ENCODE measurements at places on chromosomes 11 and 22. TPM values are rescaled to one million over a fixed set of nuclear protein-coding genes. Genes with fewer than 3 reads are reported as not detected.

- no peak for DNase-seq
These were observed 154.8 kb downstream of the APOL5 start for GRCh38 chr22:35872451-35872850.

- peak; percentile 80 for DNase-seq
These were observed 5.9 kb upstream of the PHF21A start for GRCh38 chr11:46127150-46127638.

DNA sequence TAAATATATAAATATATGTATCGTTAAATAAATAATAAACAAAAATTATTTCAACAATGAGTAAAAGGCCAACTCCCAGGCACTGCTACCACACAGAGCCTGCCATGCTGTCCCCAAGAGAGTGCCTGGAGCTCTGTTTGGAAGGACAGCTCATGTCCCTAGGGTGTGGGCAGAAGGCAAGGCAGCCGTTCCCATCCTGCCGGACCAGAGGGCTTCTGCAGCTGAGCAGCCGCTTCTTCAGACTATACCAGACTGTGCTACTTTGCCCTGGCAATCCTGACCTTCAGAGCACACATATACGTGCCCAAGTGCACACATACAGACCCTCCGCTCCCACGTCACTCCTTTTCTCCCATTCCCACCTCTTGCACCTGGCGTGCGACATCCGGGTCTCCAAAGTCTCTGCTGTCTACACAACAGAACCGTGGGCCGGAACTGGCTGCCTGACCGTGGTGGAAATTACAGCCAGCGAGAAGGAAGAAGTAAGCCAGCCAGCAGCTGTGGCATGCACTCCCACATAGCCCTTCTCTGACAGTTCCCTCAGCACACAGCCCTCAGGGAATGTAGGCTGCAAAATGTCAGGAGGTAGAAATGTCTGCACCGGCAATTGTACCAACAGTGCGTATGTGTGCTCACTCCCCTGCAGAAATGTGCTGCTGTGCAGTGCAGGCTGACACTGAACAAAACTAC is 24.0 kb downstream of the PAX6 start:
- no peak for DNase-seq

- DNase-seq, result no peak
These were observed 61.8 kb downstream of the IRAG1 start for GRCh38 chr11:10631761-10632160.

GRCh38 chr11:85167471-85167870 is 459.7 kb downstream of the DLG2 start:
- no peak for DNase-seq

MCHR1 gene
- not detected for total RNA-seq

All from NCI-H460 (cell line).